ENCODE measurements at places on chromosomes 16 and 17. TPM values are rescaled to one million over a fixed set of nuclear protein-coding genes. Genes with fewer than 3 reads are reported as not detected.

The CHRNB1 gene
- 52.8 TPM for total RNA-seq

DNA sequence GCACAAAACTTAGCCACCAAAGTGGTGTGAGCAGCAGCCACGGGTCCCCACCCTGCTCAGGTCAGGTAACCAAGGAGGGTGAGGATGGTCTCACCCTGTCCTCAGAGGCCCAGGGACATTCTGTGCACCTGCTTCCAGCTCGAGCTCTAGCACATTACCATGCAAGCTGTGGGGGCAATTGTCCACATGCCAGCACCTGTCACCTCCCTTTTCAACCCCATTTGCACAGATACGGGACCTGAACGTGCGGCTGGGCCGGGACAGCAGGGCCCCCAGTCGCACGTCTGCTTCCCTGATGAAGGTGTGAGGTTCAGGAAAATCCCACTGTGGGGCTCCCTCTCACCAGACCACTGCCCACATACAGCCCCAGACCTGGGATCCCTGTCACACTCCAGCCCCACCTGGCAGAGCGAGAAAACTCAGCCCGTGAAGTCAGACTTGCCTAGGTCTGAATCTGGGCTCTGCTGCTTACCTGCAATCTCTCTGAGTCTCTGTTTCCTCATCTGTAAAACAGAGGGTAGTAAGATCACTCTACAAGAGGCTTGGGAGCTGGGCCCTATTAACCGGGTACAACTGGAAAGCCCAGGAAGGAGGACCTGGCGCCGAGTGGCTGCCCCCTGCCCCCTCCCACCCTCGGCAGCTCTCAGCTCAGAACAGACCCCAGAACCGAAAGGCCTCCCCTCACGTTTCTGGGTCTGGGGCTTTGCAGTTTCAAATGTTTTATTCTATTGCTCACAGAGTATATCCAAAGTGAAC lies 7.9 kb downstream of the WFIKKN2 start:
- H3K27me3 ChIP-seq, result no peaks in the 10 kb centered on the region
- H3K36me3 ChIP-seq, result no peaks in the 10 kb centered on the region
- no peak for DNase-seq
- H3K4me1 ChIP-seq, result peaks cover 38% of the 10 kb centered on the region

GRCh38 chr16:85606904-85607303 lies 6.2 kb upstream of the GSE1 start:
- no peak overlapping the region for H3K27ac ChIP-seq
- no peaks in the 10 kb centered on the region for H3K27me3 ChIP-seq
- H3K36me3 ChIP-seq, result no peaks in the 10 kb centered on the region
- H3K4me1 ChIP-seq, result peaks cover 47% of the 10 kb centered on the region
- no peak for DNase-seq
- no peak overlapping the region for H3K4me3 ChIP-seq

The YBX2 gene
- total RNA-seq, result 0.58 TPM

Measured in muscle of leg (tissue), 16 donors.